ENCODE measurements at places on chromosomes 11 and 22. TPM values are rescaled to one million over a fixed set of nuclear protein-coding genes. Genes with fewer than 3 reads are reported as not detected.

Gene SMTNL1
- not detected for total RNA-seq

Gene CTSC
- total RNA-seq = 75.8 TPM

Gene OR51B4
- total RNA-seq = 0.17 TPM

Gene LRP4
- total RNA-seq = 1.3 TPM

Gene ROM1
- 9.9 TPM for total RNA-seq

Gene C22orf23
- total RNA-seq = 0.17 TPM

Gene TTLL8
- not detected for total RNA-seq

Gene KRTAP5-9
- not detected for total RNA-seq

Gene SBF1
- total RNA-seq = 75.8 TPM

Gene RFPL2
- total RNA-seq = not detected

Gene CASP5
- total RNA-seq = 0.26 TPM

Gene DRICH1
- total RNA-seq = 0.26 TPM

Gene KDM4E
- total RNA-seq = not detected

Gene FAT3
- 16.2 TPM for total RNA-seq

Gene DEFB131B
- not detected for total RNA-seq

Gene RBFOX2
- total RNA-seq = 127 TPM

Gene SCGB2A2
- not detected for total RNA-seq

All from fibroblast of lung (primary cell).